ENCODE measurements at places on chromosomes 4 and X. TPM values are rescaled to one million over a fixed set of nuclear protein-coding genes. Genes with fewer than 3 reads are reported as not detected.

CNKSR2 gene
- total RNA-seq: 4.3 TPM

CCNQ gene
- 51.2 TPM for total RNA-seq

ARR3 gene
- total RNA-seq: not detected

TNMD gene
- total RNA-seq: not detected

SPP1 gene
- 181 TPM for total RNA-seq

SORBS2 gene
- total RNA-seq: 0.31 TPM

CXCL8 gene
- 10.2 TPM for total RNA-seq

GPRASP3 gene
- 3.9 TPM for total RNA-seq

SLBP gene
- 87.8 TPM for total RNA-seq

OCRL gene
- total RNA-seq: 25.0 TPM

PPARGC1A gene
- total RNA-seq: 0.05 TPM

XG gene
- not detected for total RNA-seq

STOX2 gene
- 2.1 TPM for total RNA-seq

MAP7D3 gene
- total RNA-seq: 11.3 TPM

MAGEC3 gene
- not detected for total RNA-seq

MAMLD1 gene
- 10.0 TPM for total RNA-seq

SOWAHB gene
- total RNA-seq: not detected

H2BW2 gene
- not detected for total RNA-seq

ABCE1 gene
- 112 TPM for total RNA-seq

PRPS2 gene
- 46.9 TPM for total RNA-seq

VGLL1 gene
- not detected for total RNA-seq

CSAG3 gene
- total RNA-seq: not detected

VCX2 gene
- not detected for total RNA-seq

SPOCK3 gene
- 0.18 TPM for total RNA-seq

TENT5D gene
- not detected for total RNA-seq

CRLF2 gene
- 1.5 TPM for total RNA-seq

FAT4 gene
- total RNA-seq: 1.1 TPM

BANK1 gene
- 0.78 TPM for total RNA-seq

CRMP1 gene
- 2.5 TPM for total RNA-seq

ATP8A1 gene
- 0.05 TPM for total RNA-seq

DCAF12L1 gene
- not detected for total RNA-seq

HTN1 gene
- total RNA-seq: not detected

STATH gene
- not detected for total RNA-seq

PCDH19 gene
- 0.05 TPM for total RNA-seq

TEX13B gene
- total RNA-seq: not detected

NXF2B gene
- not detected for total RNA-seq

ZNF280C gene
- 2.7 TPM for total RNA-seq

AIFM1 gene
- total RNA-seq: 76.6 TPM

UGT2A1 gene
- total RNA-seq: not detected

GAGE12J gene
- total RNA-seq: not detected

LONRF3 gene
- total RNA-seq: 3.3 TPM

SMIM10L2A gene
- total RNA-seq: 0.26 TPM

TNIP3 gene
- total RNA-seq: 0.71 TPM

EDA2R gene
- 14.2 TPM for total RNA-seq

SH3D19 gene
- total RNA-seq: 28.2 TPM

CHST7 gene
- total RNA-seq: 10.5 TPM

DUX4 gene
- total RNA-seq: not detected

PNMA6F gene
- not detected for total RNA-seq

PRAF2 gene
- 43.5 TPM for total RNA-seq

PPEF2 gene
- not detected for total RNA-seq

SAT1 gene
- 386 TPM for total RNA-seq

ACE2 gene
- total RNA-seq: 0.01 TPM

OTUD6A gene
- total RNA-seq: not detected

VEGFD gene
- 0.32 TPM for total RNA-seq

USP51 gene
- total RNA-seq: 0.65 TPM

DDX3X gene
- total RNA-seq: 152 TPM

TCEAL9 gene
- total RNA-seq: 93.1 TPM

GABRE gene
- 21.9 TPM for total RNA-seq

ARMCX6 gene
- 42.0 TPM for total RNA-seq

SERTM2 gene
- total RNA-seq: not detected

Measured in A549 treated with CpdA at 1 μM for 4 hours (cell line).